NCI-H2029 (cell line): ENCODE measurements at places on chromosomes 3 and 15.

DNA sequence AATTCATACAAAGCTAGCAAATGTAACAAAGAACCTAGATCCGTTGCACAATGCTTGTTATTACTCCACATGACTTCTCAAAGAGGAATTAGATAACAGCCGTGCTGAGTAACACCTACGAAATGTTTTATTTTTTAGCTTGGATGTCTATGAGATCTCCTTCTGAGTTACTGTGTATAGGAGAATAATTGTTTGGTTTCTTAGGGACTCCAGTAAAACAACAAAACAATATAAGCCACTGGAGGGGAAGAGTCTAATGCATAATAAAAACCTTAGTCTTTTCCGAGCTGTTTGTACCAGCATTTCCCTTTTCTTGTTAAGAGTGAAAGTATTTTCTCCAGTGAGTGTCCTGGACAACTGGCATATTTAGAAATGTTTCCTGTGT lies 15.6 kb downstream of the SNAP23 start:
- DNase-seq, result no peak

- no peak for DNase-seq
Measured at GRCh38 chr3:70580021-70580420, 267.6 kb upstream of the MDFIC2 start.

- no peak for DNase-seq
Measured at GRCh38 chr3:54372232-54372631, 249.9 kb downstream of the CACNA2D3 start.

GRCh38 chr3:132641837-132642538 lies 17.6 kb downstream of the ACAD11 start:
- DNase-seq, result peak; percentile 45

DNA sequence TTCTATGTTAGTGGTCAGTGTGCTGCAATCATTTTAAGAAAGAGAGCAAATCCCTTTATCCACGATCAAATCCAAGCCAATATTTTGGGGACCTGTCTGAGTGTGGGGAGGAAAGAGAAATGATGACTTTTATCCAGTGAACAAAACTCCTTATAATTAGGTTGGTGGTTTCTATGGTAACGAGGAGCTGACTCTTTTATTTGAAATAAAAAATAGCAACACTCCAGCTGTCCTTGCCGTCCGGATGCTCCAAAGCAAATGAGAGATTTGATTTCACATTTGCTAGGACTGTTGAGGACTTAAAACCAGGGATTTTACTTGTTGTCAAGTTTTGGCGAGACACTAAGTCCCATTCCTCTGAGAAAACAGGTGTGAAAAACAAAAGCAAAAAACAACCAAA lies 154.0 kb upstream of the PRICKLE2 start:
- DNase-seq, result no peak

DNA sequence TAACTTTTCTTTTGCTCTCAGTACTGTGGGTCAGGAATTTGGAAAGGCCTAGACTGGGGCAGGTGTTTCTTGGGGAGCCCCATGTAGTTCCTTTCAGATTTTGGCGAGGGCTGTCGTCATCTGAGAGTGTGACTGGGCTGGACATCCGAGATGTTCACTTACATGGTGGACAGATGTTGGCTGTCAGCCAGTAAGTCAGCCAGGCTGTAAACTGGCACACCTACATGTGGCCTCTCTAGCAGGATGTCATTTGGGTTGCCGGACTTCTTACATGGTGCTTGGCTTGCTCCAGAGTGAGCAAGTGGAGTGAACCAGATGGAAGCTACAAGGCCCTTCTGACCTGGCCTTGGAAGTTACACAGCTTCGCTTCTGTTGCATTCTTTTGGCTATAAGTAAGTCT lies 20.7 kb downstream of the TATDN2 start:
- no peak for DNase-seq

DNA sequence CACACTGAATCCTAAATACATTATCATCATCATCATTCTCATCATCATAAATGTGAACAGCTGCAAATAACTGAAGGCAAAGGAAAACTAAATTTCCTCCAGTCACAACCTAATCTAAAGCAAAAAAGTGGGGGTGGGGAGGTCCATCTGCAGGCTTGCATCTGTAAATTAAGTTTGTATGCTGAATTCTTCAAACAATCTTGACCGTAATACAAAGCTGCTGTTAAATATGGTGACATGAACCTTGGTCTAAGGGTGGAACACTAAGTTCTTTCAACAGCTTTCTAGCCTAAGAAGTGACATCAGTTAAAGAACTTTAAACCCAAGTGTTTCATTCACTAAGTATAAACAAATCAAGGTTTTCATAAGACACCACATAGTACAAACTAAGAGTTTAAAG lies 4.3 kb downstream of the LRRFIP2 start:
- DNase-seq, result no peak

DNA sequence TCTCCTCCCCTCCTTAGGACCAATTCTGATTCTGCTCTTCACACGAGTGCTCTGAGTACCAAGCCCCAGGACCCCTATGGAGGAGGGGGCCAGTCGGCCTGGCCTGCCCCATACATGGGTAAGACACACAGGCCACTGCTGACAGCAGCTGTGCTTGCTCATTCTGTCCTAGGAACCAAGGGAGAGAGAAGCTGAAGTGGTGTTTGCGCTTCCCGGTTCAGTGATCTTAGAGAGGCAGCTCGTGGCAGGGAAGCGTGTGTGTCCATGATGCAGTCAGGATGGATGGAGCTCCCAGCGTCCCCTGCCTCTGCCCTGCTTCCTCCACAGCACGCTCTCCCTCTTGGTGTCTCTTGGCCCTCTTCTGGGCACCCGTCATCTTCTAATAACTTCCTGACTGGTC lies 77.6 kb downstream of the CRTC3 start:
- peak; percentile 83 for DNase-seq

GRCh38 chr15:96119734-96120133 lies 210.8 kb upstream of the NR2F2 start:
- no peak for DNase-seq

DNA sequence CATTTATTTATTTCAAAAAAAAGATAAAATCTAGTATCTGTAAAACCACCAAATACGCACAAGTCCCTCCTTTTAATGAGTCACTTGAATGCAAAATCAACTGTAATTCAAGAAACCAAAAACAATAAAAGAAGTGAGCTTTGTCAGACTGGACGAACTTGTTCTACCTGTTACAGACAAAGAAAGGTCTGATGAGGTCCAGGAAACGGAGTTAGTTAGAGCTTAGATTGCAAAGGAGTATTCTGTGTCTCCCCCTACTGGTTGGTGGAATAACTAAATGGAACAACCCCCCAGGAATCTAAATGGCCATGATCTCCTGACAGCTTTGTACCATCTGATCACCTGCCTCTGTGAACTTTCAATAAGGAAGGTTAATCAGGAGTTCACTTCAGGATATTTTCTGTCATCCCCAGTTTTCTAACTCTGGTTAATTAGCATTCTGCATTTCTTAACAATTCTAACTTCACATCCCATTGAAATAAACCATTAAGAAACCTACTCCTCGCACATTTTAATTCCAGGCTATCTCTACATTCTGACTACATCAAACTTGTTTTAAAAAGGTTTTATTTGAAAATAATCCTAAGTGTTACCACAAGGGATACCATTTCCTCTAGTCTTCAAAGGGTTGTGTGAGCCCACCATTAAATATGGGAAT lies 333.0 kb upstream of the SATB1 start:
- DNase-seq, result peak; percentile 96

- no peak for DNase-seq
Measured at GRCh38 chr3:64623125-64623524, 64.7 kb downstream of the ADAMTS9 start.

- DNase-seq, result no peak
Measured at GRCh38 chr3:155332716-155333115, 39.2 kb upstream of the STRIT1 start.

DNA sequence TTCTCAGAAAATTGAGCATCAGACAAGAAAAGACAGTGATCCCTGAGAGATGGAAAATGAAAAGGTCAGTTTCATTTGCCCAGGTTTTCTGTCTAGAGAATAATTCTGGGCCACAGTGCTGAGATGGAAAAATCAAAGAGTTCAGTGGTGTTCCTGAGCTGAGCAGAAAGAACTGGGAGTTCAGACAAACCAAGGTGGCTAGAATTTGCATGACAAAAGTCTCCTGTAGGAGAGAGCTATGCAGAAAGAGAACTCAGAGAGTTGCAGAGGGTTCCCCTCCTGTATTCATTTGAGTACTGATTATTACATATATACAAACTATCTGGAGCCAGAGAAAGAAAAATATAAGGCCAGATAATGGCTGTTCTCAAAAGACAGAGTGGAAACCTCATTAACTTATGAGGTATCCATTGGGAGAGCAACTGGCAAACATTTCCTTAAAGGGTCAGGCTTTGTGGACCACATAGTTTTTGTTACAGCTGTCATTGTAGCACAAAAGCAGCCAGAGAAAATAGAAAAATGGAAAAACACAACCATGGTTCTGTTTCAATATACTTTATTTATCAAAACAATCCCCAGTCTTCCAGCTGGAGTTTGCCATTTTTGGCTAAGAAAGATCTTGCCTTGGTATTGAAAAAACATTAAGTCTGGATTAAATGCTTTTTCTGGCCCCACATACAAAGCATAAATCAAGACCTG lies 1004.1 kb downstream of the TBL1XR1 start:
- no peak for DNase-seq

GRCh38 chr3:116322750-116323375 lies 122.4 kb downstream of the LSAMP start:
- DNase-seq, result no peak

GRCh38 chr15:101411581-101411980 lies 77.9 kb downstream of the PCSK6 start:
- DNase-seq, result no peak

GRCh38 chr3:55858302-55858701 lies 371.2 kb upstream of the WNT5A start:
- DNase-seq, result no peak

GRCh38 chr3:70108072-70108471 lies 108.5 kb downstream of the SAMMSON start:
- DNase-seq, result no peak

DNA sequence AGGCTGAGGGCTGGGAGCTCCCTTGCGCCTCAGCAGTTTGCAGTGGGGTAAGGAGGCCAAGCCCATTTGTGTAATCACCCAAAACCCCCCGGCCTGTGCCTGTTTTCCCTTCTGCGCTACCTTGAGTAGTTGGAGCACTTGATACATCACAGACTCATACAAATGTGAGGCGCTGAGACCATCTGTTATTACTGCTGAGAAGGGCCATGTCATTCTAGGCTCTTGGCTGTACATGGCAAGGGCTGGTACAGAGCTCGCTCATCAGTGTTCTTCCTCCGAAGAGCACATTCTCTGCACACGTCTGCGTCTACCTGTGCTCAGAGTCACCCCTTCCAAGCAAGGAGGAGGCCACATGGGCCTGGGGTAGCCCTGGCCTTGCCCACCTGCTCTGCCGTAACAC lies 9.3 kb downstream of the PLA2G4B start:
- no peak for DNase-seq

DNA sequence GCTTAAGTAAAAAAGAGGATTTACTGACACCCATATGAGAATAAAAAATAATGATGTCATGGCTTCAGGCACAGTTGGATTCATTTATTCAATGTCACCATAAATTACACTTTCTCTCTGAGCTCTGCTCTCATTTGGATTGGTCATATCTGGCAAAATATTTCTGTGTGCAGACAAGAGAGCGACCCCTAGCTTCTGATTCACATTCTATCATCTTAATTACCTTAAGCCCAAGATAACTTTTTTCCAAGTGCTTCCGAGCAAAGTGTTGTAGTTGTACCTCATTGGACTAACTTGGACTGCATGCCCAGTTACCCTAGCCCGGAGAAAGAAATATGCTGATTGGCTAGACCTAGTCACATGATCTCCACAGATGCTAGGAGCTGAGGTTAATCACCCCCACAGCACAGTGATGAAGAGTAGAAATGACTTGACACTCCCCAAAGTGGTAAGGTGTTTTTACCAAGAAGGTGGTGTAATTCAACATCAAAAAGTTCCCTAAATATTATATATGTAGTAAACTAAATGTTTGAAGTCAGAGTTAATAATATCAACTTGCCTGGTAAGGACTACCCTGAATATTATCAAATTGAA lies 552.2 kb upstream of the SUCLG2 start:
- DNase-seq, result no peak

- DNase-seq, result no peak
Measured at GRCh38 chr3:105997800-105998526, 129.2 kb upstream of the CBLB start.

DNA sequence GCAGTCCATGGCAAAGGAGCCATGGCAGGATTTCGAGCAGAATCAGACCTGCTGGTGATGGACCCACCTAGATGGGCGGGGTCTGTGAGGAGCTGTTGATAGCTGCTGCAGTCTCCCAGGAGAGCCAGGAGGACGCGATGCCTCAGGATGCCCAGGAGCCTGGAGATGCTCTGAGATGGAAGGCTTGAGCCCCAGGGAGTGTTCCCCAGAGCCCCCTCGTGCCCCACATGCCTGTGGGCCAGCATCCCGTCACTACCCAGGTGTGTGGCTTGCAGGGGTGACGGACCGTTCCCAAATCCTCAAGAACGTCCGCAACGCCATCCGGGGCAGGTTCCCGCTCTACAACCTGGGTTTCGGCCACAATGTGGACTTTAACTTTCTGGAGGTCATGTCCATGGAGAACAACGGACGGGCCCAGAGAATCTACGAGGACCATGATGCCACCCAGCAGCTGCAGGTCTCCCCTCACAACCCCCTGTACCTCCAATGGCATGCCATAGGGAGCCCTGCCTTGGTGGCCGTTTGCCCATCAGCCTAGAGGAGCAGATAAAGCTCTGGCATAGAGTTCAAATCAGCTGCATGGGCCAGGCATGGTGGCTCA lies 6.7 kb downstream of the ITIH1 start:
- DNase-seq, result no peak

DNA sequence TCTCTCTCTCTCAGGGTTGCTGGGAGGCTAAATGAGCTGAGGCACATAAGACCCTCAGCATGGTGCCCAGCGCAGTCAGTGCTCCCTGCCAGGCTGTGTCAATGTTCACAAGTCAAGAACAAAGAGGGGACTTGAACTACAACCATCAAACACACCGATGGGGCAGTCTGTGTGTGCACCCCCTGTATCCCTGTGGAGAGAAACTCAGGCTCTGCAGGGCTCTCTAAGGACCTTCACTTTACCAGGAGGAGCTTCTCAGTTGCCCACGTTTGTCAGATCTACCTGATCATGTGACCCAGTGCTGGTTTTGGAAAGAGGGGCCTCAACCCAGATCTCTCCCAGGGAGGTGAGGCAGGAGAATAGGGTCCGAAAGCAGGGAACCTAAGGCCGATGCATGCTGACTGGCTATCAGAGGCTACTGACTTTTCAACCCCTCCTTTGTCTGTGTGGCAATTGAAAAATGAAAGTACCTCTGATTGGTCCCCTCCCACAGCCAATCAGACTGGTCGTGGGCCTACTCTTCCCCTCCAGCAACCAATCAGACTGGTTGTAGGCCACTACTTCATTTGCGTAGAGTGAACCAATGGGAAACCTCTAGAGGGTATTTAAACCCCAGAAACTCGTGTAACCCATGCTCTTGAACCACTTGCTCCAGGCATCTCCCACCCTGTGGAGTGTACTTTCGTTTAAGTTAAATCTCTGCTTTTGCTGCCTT lies 34.0 kb downstream of the RHCG start:
- peak; percentile 66 for DNase-seq

DNA sequence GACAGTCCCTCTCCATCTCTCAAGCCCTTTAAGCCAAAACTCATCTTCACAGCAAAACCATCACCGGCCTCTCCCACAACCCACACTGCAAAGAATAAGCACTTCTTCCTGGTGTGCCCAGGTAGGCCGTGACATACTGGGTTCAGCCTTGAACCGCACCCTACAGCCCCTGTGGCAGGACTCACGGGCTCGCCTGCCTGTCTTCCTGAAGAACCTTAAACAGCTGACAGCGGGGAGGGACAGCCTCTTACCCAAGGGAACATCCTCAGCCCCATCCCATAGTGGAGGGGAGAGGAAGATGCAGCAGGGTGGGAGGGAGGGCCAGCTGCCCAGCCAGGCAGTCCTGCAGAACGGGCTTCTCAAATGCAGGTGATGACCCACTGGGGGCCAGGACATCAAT lies 40.2 kb downstream of the TBC1D2B start:
- DNase-seq, result no peak
